ENCODE measurements at places on chromosomes 7 and 10.

DNA sequence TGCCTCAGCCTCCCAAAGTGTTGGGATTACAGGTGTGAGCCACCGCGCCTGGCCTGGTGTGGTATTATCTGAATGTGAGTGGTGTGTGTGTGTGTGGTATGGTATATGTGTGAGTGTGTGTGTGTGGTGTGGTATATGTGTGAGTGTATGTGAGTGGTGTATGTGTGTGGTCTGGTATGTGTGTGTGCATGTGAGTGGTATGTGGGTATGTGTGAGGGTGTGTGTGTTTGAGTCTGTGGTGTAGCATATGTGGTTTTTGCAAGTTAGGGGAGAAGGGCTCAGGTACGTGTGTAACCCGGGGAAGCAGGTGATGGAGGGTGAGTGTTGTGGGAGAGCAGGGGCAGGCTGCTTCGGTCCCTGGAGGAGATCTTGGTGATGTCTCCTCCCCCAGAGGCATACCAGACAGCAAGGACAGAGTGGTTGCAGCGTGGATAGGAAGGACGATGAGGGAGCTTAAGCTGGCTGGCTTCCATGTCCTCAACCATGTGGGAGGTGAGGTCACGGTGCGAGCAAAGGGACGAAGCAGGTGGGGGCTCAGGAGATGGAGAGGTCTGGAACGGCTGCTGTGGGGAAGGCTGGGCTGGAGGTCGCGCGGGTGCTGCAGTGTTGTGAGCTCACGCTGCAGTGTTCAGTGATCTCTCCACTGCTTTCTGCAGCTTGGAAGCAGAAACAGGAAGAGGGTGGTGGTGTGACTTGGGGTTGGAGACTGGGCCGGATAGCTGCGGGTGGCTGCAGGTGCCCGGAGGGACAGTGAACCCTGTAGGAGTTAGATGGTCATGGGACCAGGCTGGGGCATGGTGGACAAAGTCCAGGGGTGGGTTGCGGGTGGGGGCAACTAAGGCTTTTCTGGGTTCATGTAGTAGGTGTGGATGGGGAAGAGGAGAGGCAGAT, 5.0 kb downstream of the ZYX start:
- peak; percentile 65 for DNase-seq

GRCh38 chr10:130128922-130129321, 7.3 kb upstream of the GLRX3 start:
- no peak for DNase-seq

DNA sequence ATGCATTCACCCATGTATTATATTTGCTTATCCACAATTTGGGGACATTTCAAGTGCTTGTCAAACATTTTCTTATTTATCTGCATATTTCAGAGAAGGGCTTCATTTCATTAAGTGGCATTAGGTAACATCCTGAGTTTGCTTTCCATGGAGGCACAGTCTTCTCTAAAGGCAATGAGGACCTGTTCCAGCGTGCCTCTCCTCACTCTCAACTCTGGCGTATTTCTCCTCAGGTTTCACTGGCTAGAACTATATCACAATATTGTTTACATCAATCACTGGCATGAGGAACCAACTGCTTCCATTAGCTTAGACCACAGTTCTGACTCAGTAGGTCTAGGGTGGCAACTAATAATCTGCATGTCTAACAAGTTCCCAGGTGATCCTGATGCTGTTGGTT, 177.2 kb downstream of the TAX1BP1 start:
- DNase-seq: no peak

DNA sequence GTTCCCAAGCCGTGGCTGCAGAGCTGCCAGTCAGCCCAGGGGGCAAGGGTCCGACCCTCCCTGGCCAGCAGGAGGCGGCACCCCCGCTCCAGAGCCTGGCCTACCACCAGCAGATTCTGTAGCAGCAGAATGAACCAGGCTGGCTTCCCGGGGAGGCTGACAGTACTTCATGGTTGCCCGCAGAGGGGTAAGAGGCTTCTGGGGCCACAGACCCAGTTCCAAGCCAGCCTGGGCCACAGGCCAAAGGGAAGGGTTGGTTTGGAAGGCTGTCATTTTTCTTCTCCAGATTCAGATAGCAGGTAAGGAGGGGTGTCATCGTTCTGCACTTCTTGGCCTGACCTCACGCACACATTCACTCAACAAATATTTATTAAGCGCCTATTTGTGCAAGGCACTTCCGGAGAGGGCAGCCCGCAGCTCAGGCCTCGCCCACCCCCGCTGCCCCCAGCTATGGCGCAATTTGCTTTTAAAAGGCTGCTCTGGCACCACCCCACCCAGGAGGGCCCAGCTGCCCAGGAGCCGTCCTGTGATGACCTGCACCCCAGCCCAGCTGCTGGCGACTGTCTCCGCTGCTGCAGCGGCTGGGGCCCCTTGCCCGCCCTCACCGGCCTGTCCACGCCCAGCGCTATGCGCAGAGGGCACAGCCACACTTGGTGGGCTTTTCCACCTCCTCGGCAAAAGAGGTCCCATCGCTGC, 168.5 kb downstream of the LCOR start:
- DNase-seq: no peak

GRCh38 chr7:78924581-78924980, 528.9 kb downstream of the MAGI2 start:
- DNase-seq: no peak

DNA sequence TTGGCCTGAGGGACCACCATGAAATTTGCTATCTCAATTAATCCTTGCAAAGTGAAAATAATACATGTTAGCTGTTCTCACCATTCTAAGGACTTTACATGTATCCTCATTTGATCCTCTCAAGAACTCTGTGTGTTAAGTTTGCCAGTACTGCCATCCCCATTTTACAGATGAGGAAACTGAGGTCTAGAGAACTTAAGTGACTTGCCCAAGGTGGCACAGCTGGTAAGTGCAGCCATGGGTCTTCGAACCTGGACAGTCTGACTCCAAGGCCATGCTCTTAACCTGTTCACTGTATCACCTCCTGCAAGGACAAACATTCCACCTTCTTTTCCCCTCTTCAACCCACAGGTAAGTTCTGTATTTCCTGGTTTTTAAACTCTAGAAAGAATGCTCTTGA, 85.3 kb upstream of the NFE2L3 start:
- DNase-seq: no peak

DNA sequence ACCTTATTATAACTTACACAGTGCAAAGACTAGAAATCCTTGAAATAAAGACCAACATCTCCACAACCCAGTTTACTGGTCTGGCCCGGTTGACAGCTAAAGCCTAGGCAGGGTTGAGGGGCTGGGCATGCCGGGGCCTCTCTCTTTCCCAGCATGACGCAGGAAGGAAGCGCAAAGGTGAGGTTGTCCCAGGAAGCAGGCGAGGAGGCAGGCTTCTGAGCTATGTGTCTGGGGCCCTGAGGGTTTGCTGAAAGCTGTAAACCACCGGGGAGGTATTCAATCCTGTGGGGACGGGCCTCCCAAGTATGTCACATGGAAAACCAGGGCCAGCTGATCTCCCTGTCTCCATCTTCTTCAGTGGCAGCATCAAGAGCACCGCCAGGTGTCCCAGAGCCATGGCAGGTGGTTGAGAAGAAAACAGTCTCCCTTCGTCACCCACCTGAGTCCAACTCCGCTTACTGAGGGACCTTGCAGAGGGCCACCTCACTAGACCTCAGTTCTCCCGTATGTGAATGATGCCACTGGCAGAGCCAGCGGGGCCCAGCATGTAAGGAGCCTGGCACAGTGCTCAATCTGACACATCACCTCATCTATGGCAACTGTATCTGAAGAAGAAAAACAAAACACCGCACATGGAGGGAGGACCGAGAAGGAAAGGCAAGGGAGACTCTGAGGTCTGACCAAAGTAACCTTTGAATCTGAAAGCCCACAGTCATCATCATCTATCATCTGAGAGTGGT, 49.5 kb downstream of the FAM53B start:
- no peak for DNase-seq

DNA sequence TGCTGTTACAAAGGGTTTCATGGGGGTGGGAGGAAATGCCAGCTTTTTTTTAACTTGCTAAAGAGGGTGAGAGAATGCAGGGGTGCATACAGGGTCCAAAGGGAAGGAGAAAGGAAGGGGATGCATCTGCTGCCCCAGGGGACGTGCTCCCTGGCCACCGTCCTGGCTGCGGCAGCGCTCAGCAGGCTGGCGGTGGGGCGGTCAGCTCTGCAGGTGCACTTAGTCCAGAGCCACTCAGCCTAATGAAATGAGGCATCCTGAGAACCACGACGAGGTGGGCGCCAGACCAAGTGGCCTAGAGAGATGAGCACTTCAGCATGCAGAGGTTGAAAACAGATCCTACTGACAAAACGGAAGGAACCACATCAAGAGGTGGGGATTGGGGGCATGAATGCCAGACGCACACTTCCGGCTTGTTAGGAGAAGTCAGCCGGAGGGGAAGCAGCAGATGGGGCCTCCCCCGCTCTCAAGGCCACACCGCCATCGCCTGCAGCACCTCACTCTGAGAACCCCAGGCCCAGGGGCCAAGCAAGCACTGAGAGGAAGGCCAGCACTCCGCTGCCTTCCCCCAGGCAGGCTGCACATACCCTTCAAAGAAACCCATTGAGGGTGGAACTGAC, 94.5 kb downstream of the MAD1L1 start:
- DNase-seq: peak; percentile 68

- no peak for DNase-seq
Observed at GRCh38 chr7:12552876-12553275, 17.6 kb upstream of the SCIN start.

DNA sequence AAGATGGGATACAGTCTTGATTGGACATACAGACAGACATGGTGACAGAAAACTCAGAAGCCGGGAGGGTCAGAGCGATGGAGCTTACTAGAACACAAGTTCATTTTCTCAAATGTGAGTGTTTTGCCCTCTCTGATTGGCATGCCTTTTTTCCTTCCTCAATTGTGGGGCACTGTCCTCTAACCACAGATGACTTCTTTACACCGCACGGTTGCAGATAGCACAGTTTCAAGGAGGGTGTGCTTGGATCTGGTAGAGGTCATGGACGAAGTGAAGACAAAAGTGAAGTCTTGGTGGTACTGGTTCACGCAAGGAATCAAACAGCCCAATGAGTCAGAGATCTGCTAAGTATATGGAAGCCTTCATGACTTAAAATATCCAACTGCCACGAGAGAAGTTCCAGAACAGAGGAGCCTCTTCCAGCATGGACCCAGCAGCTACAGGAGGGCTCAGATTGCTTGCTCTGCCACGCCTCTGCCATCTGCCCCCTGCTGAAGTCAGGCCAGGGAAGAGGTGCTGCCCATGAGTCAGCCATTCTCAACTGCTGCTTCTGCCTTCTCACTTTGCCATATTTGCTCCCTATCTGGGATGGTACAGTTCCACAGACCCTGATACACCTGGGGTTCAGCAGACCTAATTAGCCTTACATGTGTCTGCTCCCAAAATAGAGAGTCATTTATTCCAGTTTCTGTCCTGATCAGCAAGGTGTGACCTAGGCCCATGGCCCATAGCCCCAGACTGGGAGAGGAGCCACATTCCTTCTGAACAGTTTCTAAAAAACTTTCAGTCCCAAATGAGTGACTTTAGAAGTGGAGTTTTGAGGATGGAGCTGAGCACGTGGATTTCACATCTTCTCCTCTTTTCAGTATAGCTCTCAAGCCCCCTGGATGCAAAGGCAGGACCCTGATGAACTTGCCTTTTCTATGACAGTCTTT, 413.8 kb downstream of the KCNMA1 start:
- DNase-seq: no peak

Data from CD4-positive, alpha-beta T cell treated with Interleukin-17A for 4 hours (primary cell).